CD4-positive, alpha-beta T cell treated with Interleukin-17A for 1 hour (primary cell): ENCODE measurements at places on chromosomes 11 and 22.
A peak's percentile ranks its signal among the peaks of the same experiment; 100 is the strongest.

DNA sequence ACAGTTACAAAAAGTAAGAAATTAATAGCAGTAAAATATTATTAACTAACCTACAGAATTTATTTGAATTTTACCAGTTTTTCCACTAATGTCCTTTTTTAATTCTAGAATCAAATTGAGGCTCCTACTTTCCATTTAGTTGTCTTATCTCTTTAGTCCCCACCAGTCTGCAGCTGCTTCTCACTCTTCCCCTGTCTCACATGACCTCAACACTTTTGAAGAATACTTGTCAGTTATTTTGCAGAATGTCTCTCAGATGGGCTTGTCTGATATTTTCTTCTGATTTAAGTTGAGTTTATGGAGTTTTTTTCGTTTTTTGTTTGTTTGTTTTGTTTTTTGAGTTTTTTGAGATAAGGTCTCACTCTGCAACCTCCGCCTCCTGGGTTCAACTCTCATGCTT is 74.3 kb upstream of the ADORA2A start:
- DNase-seq, result no peak

GRCh38 chr11:121337740-121338272 is 45.2 kb downstream of the SC5D start:
- DNase-seq, result no peak

DNA sequence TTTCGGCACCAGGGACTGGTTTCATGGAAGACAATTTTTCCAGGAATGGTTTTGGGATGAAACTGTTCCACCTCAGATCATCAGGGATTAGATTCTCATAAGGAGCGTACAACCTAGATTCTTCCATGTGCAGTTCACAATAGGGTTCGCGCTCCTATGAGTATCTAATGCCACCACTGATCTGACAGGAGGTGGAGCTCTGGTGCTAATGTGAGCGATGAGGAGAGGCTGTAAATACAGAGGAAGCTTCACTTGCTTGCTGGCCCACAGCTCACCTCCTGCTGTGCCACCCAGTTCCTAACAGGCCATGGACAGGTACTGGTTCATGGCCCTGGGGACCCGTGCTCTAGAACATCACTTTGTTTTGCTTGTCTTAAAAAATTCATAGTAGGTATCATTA is 41.8 kb upstream of the AMPD3 start:
- peak; percentile 73 for DNase-seq

DNA sequence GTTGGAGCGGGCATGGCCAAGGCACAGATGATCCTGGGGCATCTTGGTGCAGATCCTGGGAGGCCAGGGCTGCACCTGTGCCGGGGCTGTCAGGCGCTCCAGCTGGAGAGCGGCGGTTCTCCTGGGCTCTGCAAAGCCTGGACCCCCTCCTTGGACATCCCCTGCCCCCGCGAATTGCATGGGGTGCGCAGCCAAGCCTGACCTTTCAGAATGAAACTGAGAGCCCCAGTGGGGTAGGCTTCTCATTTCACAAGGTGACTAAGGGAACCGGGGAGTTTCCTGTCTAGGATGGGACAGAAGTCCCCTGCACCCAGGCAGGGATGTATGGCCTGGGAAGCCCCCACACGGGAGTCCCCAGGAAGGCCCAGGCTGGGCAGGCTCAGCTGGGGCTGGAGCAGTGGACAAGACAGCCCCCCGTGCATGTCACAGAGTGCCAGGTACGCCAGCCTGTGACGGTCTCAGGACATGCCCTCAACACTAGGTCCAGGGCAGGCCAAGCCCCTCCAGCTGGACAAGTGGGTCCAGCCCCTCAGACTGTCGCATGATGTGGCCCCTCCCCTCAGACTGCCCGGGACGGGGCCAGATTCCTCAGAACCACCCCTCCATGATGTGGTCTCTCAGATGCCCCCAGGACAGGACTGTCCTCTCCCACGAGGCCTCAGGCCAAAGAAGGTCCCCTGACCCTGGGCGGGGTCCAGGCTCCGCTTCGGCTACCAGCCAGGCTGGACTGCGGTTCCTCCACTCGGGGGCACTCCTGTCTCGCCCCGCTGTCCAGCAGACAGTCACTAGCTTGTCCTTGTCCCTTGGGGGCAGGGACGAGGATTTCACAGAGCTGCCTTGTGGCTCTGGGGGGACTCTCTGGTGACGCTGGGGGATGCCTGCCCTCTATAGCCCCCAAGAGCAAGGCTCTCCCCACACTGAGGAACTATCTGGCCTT is 2.3 kb downstream of the LSP1 start:
- no peak for DNase-seq

- DNase-seq, result no peak
These were observed 117.8 kb downstream of the C11orf91 start for GRCh38 chr11:33582636-33583325.

DNA sequence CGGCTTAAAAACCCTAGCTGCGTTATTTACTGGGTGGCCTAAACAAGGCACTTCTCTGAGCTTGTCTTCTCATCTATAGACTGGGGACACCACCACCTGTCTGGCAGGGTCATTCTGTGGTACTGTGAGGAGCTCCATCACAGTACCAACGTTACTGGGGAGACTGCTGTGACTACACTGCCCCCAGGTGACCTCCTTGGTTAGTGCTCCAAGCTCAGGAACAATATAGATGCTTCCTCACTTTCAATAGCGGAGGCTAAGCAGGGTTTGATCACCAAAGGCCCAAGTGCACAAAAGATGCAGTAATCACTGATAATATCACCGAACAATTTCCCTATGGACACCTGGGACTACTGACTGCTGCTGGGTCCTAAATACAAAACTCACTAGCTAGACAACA is 18.8 kb downstream of the PRPF19 start:
- DNase-seq, result peak; percentile 50

GRCh38 chr22:19620742-19621371 is 93.4 kb upstream of the SEPTIN5 start:
- DNase-seq, result no peak

DNA sequence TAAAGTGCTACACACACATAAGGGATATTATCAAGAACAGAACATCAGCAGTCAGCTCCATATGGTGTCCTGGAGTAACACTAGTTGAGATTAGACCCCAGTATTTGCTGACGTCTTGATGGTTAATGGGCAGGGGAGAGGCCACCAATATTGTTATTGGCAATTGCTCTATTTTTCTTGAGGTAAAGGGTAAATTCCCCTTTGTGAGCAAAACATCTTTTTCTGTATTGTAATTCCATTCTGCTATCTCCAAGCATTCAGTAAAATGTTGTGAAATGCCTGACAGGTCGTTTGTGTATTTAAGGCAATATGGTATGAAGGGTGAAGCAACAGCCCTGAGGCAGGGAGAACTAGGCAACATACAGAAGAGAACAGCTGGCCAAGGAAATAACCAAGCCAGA is 21.9 kb downstream of the PC start:
- no peak for DNase-seq

GRCh38 chr11:32385998-32386397 is 49.3 kb downstream of the WT1 start:
- no peak for DNase-seq

DNA sequence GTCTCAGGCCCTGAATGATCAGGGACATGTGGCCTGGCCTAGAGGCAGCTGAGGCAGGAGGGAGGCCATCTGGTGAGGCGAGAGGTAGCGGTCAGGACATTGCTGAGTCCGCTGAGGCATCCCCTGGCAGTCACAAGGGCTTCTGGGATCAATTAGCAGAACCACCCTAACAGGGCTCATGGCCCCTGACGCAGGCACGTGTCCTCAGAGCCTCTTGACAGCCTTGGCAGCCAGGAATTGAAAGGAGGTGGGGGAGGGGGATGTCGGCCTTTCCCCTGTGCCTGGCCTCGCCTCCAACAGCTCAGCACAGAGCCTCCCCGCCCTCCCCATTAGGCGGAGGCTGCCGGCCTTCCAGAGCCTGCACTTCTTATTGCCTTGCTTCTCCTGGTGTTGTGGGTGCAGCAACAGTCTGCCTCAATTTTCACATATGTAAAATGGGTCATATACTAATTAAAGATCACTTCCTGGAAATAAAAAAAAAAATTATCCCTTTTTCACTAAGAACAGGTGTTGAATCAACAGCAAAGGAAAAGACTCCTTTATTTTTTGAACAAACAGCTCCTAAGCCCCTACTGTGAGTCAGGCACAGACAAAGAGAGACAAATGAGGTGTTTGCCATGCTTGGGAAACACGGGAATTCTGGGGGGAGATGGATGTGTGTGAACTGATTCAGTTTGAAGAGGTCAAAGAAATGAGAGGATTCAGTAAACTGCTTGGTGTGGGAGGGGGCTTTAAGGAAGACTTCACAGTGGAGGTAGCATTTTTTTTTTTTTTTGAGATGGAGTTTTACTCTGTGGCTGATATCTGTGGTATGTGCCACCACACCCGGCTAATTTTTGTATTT is 55.3 kb downstream of the NFAM1 start:
- no peak for DNase-seq

- no peak for DNase-seq
These were observed 52.3 kb downstream of the RASSF10 start for GRCh38 chr11:13061294-13061990.

GRCh38 chr22:28938286-28938833 is 55.0 kb downstream of the ZNRF3 start:
- DNase-seq, result no peak

- DNase-seq, result no peak
These were observed 323.7 kb downstream of the MIAT start for GRCh38 chr22:26981111-26981510.

DNA sequence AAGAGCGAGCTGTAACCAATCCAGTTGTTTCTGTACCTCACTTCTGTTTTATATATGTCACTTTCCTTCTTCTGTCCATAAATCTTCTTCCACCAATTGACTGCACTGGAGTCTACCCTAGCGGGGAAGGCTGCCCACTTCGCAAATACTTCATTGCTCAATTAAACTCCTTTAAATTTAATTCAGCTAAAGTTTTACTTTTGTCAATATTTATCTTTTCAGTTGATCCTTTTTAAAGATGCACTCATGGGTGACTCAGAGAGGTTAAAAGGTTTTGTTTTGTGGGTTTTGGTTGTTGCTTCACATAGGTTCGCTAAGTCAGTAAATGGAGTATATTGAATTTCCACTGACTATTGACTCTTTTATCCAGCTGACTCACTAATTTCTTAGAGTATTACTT is 597.2 kb downstream of the DLG2 start:
- DNase-seq, result no peak

DNA sequence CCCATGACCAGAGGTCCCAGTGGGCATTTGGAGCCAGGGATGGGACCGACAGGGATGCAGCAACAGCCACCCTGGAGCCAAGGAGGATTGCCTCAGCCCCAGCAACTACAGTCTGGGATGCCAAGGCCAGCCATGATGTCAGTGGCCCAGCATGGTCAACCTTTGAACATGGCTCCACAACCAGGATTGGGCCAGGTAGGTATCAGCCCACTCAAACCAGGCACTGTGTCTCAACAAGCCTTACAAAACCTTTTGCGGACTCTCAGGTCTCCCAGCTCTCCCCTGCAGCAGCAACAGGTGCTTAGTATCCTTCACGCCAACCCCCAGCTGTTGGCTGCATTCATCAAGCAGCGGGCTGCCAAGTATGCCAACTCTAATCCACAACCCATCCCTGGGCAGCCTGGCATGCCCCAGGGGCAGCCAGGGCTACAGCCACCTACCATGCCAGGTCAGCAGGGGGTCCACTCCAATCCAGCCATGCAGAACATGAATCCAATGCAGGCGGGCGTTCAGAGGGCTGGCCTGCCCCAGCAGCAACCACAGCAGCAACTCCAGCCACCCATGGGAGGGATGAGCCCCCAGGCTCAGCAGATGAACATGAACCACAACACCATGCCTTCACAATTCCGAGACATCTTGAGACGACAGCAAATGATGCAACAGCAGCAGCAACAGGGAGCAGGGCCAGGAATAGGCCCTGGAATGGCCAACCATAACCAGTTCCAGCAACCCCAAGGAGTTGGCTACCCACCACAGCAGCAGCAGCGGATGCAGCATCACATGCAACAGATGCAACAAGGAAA is 27.3 kb upstream of the L3MBTL2 start:
- DNase-seq, result no peak

- DNase-seq, result no peak
These were observed 394.3 kb downstream of the TMEM135 start for GRCh38 chr11:87432022-87432421.

DNA sequence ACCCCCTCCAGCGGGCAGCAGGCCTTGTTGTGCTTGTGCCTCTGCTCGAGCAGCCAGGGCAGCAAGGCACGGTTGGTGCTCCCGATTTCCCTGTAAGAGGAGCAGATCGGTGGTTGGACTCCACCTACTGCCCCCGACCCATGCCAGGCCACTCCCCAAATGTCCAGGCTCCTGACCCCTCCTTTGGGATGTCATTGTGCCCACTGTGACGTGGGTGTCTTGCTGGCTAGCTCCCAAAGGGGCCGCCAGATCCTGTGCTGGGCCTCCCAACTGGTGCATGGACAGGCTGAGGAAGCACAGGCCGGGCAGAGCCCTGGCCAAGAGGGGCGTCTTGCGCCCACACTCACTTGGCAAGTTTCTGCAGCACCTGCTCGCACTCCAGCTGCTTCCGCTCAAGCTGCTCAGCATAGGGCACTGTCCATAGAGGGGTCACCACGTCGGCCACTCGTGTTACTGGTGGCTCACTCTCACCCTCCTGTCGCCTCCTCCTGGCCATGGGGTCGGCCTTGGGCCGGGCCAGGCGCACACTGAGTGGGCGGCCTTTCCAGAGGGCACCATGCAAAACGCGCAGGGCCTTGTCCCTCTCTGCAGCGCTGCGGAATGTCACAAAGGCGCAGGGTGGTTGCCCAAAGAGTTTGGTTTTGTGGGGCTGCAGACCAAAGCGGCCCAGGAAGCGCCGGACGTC is at the start of gene RANBP1:
RANBP1 (plus strand) TSS at position 414 of the 685 bp plus-strand sequence; CDS start at position 495, 81 bp downstream.
- no peak for DNase-seq

GRCh38 chr22:26453216-26453615 is 24.2 kb downstream of the ASPHD2 start:
- no peak for DNase-seq

- no peak for DNase-seq
These were observed 423.0 kb downstream of the DYNC2H1 start for GRCh38 chr11:103532133-103532788.

DNA sequence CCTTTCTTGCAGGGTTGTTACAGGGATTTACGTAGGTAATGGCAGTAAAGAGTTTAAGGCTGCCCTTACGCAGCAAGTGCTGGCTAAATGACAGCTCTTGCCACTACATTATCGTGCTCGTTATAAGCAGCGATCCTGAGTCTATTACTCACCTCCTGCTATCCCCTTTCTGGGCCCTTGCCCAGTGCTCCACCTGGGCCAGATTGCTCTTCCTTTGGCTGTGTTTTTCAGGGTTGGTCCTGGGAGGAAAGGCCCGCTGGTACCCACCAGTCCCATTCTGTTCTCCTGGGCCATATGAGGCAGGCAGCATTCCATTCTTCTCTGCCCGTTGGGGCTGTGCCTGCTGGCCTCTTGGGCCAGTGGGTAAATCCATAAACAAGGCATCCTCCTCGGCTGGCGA is 87.5 kb downstream of the C11orf58 start:
- DNase-seq, result no peak
